DMS79 treated with DMSO at 0.1 percent for 48 hours (cell line): ENCODE measurements at places on chromosomes 11 and 22.

- no peak for DNase-seq
These were observed 71.5 kb upstream of the SORL1-AS1 start for GRCh38 chr11:121524233-121524631.

DNA sequence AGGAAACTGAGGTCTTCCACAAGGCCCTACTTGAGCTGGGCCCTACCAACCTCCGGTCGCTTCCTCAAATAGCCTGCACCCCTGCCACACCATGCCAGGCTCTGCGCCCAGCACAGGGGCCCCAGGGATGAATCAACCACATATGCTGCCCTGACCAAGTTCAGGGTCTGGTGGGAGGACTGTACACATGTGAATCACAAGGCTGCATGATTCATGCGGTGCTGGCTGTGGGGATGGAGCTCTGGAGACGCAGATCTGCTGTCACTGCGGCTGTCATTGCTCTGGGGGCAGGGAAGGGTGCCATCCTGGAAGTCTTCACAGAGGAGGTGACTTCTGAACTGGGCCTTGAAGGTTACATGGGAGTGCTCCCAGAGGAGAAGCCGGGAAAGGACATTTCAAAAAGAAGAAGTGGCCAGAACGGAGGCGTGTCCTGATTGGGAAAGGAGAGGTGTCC is 21.5 kb downstream of the CYTH4 start:
- DNase-seq, result no peak

DNA sequence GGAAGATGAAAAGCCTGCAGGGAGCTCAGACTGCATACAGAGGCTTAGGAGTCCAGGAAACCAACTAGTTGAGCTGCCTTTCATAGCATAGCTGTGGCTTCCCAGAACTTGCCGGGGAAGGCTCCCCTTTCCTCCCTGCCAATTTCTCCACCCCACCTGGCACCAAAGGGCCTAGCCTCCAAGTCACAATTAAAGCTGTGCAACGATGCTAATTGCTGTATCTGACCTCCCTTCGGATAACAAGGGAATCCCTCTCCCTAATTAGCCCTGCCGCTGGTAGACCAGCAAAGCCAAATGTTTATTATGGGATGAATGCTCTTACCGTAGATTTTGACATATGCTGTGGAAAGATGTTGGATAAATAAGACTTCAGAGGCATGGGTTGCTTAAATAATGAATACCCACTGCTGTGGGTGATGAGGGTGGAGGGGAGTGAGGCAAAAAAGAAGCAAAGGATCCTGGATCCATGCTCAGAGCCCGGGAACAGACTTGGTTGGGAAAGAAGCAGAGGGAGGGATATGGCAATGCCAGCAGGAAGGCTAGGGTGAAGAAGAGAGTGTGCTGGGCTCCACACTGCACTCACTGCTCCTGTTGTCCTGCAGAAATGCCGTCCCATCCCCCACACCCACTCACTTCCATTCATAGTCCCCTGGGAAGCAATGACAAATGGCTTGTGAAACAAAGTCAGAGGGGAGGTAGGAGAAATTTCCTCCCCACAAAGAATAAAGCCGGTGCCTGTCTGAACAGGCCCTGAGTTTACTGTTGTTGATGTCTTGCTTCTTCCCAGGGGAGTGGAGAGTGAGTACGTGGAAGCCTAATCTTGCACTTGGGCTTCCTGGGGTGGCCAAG is 608.1 kb upstream of the CADM1 start:
- DNase-seq, result no peak

GRCh38 chr11:1820463-1821325 is 14.1 kb upstream of the SYT8 start:
- DNase-seq, result no peak

DNA sequence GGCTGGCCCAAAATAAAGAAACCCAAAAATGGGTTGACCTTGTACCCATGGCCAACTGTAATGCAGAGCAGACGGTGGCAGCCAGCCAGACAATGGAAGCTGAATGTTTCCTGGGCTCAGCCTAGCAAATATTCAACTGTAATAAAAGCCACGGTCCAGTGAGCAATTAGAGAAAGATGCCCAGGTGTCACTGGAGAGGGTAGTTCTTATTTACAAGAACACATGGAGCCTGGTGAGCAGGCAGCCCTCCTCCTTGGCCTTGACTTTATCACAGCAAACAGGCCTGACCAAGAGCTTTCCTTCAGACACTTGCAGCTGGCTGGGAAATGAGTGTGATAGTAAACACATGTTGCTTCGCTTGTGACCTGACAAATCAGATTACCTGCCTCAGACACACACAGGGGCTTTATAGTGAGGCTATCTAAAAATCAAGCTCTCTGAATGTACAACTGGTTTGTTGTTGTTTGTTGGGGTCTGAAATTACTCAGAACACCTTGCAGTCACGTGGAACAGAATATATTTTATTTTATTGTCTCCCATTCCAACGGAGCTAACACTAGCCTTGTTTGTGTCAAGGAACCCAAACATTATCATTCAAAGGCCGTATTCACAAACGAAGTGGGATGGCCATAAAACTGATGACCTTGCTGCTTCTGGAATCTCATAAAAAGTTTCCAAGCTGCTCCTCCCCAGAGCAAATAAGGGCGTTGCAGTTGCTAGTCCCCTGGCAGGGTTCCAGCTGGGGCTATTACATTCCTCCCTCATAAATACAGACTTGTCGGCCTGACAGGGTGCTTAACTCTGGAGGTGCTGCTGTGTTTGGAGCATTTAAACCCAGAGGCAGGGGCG is 161.1 kb downstream of the BBOX1 start:
- peak; percentile 95 for DNase-seq

- DNase-seq, result no peak
These were observed 66.7 kb downstream of the MYEOV start for GRCh38 chr11:69360606-69361005.

- DNase-seq, result no peak
These were observed 81.7 kb upstream of the PRR5 start for GRCh38 chr22:44620129-44620840.

GRCh38 chr22:32951076-32951806 is 106.9 kb downstream of the SYN3 start:
- no peak for DNase-seq

- DNase-seq, result no peak
These were observed 950.9 kb upstream of the CHORDC1 start for GRCh38 chr11:91173701-91174100.

DNA sequence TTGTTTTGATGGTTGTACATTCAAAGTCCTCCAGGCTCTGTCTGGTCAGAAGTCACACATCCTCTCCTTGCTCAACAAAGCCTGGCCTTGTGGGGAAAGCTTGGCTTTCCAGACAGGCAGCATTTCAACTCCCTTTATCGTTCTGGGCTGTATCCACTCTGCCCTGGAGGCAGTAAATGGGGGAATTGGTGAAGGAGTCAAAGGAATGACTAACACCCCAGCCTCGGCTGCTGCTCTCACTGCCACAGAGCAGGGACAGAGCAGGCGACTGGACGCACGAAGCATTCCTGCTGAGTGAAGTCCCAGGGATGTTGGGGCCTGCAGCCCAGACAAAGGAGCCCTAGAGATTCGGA is 52.8 kb downstream of the WNT11 start:
- DNase-seq, result no peak

DNA sequence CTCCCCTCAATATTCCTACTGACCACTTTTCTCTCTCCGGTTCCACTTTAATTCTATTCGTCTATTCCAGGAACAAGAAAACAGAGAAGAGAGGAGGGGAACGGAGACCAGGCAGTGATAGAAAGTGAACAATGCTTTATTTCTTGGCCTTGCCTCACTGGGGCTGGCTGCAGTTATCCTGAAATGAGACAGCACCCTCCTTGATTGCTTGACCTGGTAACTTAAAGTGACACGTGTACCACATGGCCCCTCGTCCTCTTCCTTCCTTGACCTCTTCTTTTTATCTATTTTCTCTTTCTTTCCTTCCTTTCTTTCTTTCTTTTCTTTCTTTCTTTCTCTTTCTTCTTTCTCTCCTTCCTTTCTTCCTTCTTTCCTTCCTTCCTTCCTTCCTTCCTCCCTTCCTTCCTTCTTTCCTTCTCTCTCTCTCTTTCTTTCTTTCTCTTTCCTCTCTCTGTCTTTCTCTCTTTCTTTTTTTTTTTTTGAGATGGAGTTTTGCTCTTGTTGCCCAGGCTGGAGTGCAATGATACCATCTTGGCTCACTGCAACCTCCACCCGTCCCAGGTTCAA is 52.8 kb upstream of the CLMP start:
- no peak for DNase-seq

DNA sequence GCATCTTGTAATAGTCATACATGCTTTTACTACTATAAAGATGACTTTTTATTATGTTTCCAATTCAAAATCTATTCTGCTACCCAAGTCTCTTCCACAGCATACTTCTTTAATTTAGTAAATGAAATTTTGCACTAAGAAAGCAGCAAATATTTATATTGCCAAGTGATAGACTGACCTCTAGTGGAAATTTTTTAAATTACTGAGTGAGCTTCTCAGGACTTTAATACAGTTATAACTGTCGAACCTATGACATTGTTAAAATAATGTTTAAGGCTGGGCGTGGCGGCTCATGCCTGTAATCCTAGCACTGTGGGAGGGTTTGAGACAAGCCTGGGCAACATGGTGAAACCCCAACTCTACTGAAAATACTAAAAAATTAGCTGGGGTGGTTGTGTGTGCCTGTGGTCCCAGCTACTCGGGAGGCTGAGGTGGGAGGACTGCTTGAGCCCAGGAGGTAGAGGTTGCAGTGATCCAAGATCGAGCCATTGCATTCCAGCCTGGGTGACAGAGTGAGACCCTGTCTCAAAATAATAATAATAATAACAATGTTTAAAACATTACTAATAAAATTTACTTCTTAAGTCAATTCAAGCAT is 27.3 kb downstream of the STK33 start:
- DNase-seq, result peak; percentile 57

DNA sequence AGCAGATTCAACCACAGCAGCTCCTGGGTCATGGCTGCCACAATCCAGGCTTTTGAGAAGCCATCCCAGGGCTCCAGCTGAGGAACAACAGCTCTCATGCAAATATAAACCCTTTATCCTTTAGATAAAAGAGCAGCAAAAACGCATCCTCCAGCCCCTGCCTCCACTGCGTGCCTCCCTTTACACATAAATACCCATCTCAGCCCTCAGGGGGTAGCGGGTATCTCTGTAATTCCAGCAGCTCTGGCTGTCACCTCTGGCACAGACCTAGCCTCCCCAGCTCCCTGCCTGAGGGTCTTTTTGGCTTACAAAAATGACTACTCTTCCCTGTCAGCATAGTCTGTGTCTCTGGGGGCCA is 21.6 kb downstream of the LMO1 start:
- DNase-seq, result no peak

- DNase-seq, result no peak
These were observed 550.3 kb downstream of the FAM181B start for GRCh38 chr11:82183346-82183745.

DNA sequence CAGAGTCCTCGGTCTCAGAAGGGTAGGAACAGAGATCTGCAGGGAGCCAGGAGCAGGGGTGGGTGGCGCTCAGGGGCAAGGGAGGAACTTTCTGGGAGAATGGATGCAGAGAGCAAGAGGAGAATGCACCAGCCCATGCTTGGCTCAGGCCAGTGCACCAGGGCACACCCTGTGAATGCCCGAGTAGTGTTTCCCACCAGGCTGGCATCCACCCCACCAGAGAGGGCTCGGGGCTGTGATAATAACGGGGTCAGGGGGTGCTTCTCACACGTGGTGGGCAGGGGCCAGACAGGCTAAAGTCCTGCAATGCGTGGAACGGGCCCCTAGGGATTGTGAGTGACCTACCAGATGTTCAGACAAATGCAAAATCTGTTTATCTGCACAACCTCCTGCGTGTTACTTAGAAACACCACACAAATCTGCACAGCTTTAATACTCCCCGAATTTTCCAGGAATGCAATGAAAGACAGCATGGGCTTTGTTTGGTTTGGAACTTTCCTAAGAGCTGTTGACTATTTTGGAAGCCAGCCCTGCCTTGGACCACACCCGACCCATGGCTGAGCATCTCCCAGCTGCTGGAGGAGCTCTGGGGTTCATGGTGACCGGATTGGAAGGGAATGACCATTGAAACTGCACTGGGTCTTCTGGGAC is 368.3 kb downstream of the SHANK2 start:
- DNase-seq, result no peak

DNA sequence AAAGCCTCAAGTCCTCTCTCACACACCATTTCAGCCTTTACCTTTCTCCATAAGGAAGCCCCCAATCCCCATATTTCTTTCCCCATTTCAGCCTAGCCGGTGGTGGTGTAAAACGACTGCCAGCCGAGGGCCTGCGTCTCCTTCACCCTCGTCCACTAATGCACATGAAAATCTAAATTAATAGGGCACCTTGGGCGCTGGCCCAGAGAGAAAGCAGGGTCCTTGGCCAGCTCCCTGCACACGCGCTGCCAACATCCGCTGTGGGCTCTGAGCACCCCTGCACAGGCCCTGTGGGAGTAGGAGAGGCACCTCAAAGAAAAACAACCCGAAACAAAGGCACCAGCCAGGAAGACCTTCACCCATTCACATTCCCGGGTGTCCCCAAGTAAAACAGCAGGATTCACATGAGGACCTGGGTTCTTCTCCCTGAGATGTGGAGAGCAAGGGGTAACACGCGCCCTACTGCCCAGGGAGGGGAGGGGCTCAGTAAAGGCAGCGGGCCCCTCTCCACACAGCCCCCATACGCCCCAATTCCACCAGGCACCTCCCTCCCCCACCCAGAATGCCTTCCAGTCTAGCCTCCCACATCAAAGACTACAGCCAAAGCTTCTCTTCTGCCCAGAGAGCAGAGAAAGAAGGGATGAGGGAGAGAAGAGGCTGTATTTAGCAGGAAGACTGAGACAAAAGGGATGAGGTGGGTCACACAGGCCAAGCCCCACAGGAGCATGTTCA is 79.0 kb downstream of the MICAL3 start:
- DNase-seq, result no peak

DNA sequence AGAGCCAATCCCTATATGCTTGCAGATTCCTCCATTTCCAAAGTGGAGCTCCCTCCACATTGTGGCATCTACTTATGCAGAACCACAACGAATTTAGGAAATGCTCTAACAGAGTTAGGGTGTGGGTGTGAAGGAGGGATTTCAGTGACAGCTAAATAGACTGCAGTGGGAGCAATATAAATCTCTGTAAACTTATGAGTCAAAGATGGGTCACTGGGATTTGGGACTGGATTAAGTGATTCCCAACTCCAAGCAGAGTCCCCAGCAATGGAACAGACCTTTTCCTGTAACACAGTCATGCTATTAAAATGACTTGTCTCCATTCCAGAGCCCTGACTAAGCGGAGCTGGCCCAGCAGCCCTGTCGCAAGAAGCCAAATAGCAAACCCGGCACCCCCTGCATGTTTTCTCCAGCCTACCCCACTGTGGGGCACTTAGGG is 36.6 kb downstream of the RPL27A start:
- no peak for DNase-seq
